T-helper 2 cell (primary cell): ENCODE measurements at places on chromosomes 13 and 19.
A peak's percentile ranks its signal among the peaks of the same experiment; 100 is the strongest.

DNA sequence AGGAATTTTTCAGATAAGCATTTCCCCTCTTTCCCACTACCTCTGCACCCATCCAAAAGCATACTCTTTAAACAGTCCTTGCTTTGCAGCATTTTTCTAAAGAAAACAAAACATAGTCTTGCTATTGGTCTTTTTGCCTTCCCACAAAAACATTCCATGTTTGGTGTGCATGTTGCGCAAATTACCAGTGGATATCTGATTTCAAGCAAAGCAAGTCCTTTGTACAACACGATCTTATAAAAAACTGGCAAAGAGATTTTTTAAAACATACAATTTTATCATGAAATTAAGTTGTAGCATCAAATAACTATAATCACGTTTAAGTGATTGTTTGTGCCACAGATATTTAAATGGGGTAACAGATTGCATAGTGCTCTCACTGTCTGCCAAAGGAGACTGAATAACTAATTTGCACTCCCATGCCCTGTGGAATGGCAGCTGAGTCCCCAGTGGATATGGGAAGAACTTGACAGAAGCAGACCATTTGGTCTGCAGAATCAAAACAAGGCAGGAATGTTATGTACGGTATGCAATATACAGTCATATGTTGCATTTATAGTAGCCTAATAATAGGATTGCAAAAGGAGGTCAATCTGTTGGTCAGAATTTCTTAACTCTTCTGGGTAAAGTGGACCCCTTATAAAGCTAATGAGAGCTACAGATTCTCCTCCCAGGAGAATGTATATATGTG lies 285.7 kb downstream of the TBC1D4 start:
- no peak for DNase-seq

GRCh38 chr13:92429231-92429630 lies 797.4 kb upstream of the GPC6 start:
- DNase-seq: no peak

- no peak for DNase-seq
These were observed 432.6 kb downstream of the ZNF536 start for GRCh38 chr19:30804751-30805150.

GRCh38 chr19:40623403-40624251 lies 22.5 kb downstream of the LTBP4 start:
- no peak for DNase-seq

- peak; percentile 28 for DNase-seq
These were observed 46.7 kb downstream of the NOTCH3 start for GRCh38 chr19:15154002-15154612.
